ENCODE measurements at places on chromosomes 11 and 22.

DNA sequence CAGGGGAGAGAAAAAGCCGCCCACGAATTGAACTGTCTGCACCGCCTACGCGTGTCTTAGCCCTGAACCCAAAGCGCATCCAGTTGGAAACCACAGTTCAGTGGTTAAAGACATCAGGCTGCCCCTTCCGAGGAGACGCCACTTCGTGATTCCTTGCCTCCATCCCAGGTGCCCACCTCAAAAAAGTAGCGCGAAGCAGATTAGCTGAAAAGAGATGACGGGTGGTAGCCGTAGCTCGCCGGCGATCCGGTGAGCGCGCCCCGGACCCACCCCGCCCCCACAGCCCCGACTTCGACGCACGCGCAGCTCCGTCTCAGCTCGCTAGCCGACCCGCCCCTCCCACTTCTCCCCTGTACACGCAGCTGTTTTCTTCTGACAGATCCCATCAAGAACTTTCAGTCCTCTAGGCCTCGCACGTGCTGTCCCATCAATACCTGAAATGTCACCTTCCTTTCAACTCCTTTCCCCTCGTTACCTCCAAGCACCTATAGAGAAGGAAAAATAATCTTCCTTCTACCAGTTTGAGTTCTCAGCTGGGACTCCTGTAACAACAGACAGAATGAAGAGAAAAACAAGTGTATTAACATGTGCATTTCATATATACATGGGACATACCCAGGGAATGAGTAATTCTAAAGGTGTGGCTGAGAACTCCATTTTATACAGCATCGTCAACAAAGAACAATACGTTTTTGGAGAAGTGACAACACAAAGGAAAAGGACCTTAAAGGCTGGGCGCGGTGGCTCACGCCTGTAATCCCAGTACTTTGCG is 49.5 kb downstream of the OR4D9 start:
- no peak for DNase-seq

DNA sequence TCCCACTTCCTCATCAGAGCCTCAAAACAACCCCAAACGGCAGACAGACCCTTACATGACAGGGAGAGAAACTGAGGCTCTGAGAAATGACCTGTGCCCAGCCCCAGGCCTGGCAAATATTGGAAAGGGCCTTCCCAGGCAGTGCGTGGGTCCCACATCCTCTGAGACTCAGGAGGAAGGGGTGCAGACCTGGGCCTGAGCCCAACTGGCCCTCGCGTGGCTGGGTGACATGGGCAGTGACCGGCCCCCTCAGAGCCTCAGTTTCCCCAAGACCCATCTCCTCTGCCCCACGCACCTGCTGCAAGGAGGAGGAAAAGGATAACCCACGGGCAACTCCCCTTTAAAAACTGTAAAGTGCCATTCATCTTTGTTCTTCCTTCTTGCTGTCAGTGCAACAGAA is 35.6 kb downstream of the ELFN2 start:
- no peak for DNase-seq

GRCh38 chr11:104151404-104152204 is 12.3 kb downstream of the PDGFD start:
- no peak for DNase-seq

DNA sequence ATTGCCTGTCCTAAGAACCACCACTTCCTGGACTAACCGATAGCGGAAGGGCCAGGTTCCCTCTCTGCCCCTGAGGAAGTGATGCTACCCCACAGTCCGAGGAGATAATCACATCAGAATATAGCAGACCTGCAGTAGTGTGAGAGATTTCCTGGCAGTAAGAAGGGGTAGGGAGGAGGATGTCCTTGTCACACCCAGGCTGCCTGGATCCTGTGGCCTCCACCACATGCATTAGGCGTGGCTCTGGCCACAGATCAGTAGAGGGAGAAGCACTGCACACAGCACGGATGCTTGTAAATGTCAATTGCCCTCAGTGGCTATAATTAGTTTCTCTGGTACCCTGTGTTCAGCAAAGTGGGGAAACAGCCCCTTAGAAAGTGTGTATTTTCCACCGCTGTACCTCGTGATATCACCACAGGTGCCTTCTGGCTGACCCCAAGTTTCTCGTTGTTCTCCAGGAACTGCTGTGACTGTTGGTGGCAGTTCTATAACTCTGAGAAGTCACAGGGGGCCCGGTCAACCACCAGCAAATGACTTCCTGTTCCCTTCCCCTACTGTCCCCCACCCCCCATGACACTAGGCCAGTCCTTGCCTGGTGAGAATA is 61.8 kb downstream of the UBASH3B start:
- DNase-seq, result no peak

DNA sequence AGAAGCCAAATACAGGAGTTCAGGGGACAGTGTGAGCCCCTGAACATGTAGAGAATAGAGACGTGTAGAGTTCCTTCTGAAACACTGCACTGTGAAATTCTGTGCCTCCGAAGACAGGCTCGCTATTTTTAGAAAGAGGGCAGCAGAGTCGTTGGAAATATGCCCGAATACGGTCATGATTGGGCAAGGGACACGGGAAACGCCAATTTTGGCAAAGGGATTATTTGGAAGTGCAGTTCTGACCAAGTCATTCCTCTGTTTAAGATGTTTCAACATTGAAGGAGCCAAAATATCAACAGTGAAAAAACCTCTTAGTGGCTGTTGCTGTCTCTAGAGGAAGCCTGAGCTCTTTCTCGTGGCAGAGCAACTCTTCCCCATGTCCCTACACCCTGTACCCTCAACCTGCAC is 9.5 kb upstream of the CBX6 start:
- no peak for DNase-seq

- no peak for DNase-seq
Observed at GRCh38 chr11:127074151-127074761, 73.7 kb upstream of the KIRREL3 start.

- DNase-seq, result no peak
Observed at GRCh38 chr22:25219948-25220442, 556 bp downstream of the CRYBB2 start.

DNA sequence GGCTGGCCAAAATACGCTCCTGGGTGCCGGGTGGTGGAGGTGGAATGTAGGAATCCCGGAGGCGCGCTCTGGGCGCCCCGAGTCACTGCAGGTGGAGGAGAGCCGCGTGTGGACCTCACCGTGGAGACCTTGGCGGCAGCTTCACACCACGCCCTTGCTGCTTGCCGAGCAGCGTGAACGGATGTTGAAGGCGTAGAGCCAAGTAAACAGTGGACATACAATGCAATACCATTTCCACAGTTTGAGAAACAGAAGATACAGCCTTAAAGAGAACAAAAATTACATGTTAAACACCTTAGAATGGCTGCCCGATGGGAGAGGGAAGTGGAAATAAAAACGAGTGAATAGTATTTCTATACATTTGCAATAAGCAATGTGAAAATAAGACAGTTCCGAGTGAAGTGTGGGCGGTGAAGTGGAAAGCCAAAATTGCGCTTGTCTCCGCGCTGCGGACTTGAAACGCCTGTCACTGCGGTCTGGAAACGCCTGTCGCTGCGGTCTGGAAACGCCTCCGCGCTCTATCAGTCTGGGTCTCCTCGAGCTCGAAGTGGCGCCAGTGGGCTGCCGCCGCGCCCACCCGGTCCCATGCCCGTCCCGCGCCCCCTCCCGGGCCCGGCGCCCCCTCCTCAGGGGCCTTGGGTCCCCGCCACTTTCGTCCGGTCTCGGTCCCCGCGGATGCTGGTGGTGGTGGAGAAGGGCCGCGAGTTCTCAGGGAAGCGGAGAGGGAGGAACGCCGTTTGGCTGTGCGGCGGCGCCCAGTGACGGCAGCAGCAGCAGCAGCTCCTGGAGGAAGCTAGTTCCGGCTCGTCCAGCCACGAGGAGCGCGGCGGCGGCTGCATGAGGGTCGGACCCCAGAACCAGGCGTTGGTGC is 1.6 kb downstream of the NCR3LG1 start:
- peak; percentile 46 for DNase-seq

DNA sequence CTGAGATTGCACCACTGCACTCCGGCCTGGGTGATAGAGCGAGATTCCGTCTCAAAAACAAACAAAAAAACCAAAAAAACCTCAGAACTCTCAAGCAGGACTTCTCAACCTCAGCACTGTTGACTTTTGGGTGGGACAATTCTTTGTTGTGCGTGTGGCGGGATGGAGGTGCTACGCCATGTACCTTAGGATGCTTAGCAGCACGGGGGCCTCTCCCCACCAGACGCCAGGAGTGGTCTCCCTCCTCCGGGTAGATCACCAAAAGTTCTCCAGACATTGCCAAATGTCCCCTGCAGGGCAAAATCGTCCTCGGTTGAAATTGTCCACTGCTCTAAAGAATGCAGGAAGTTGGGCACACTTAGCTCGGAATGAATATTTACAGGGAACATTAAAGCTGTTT is 26.9 kb upstream of the ATXN10 start:
- no peak for DNase-seq

DNA sequence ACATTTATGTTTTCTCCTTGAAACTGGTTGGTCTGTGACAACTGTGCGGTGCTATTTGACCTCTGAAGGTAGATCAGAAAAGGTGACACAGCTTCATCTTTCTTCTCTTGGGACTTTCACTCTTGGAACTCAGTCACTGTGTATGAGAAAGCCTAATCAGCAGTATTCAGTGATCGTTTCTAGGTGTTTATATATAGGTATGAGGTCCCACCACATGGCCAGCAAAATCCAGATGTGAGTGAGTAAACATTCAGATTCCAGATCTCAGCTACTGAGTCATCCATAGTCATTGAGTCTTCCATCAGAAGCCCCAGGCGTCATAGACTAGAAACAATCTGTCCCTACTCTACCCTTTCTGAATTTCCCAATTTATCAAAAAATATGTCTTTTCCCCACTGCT is 117.3 kb upstream of the CTSC start:
- DNase-seq, result no peak

DNA sequence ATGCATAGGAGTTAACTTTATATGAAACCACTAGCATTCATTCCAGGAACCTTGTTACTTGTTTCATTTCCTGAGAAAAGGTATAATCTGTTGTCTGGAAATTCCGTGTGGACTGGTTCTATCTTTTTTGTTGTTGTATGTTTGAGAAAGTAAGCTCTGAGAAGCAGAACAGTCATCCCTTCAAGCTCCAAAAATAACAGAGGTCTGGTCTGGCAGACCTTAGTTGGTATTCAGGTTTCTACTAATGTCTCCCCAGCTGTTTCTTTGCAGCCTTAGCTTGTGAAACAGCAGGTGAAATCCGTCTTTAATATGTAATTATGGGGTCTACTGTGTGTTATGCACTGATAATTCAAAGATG is 2.4 kb downstream of the RNF121 start:
- DNase-seq, result no peak

- DNase-seq, result no peak
Observed at GRCh38 chr11:76139314-76139713, 67.0 kb downstream of the WNT11 start.

DNA sequence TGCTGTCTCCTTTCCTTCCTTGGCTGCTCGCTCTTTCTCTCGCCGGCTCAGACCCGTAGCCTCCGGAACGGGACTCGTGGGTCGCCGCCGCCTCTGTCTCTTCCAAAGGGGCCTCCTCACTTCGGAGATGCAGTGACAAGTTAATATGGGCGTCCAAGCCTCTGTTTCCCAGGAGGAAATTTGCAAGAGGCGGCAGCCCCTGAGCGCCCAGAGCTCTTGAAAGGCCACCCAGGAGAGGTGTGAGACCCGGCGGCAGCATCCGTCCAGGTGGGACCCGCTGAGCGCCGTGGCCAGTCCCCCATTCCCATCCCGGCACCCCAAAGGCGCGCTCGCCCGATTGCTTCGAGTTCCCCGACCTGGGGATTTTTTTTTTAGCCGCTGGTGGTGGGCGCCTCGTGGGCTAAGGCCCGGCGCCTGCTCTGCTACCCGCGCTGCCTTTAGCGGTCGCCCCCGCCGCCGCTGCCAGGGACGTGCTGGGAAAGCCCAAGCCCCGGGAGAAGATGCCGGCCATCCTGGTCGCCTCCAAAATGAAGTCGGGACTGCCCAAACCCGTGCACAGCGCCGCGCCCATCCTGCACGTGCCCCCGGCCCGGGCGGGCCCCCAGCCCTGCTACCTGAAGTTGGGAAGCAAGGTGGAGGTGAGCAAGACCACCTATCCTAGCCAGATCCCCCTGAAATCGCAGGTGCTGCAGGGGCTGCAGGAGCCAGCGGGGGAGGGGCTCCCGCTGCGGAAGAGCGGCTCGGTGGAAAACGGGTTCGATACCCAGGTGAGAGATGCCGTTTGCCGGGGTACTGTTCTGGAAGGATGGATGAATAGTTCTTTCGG is 772 bp downstream of the NAV2 start:
- no peak for DNase-seq

DNA sequence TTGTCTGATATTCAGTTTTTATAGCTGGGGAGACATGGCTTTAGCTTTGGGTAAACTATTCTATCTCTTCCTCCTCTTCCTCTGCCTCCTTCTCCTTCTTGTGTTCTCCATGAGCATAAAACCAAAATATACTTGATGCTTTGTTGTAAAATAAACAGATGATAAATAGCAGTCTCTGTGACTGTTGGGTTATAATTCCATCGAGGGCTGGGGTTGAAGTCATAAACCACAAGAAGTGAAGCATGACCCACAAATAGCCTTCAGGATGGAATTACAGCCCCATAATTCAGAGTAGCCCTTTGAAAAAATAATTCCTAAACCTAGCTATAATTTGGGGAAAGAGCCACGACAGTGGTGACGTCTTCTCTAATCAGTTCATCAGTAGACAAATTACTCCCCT is 177.7 kb downstream of the SNX19 start:
- DNase-seq, result no peak

DNA sequence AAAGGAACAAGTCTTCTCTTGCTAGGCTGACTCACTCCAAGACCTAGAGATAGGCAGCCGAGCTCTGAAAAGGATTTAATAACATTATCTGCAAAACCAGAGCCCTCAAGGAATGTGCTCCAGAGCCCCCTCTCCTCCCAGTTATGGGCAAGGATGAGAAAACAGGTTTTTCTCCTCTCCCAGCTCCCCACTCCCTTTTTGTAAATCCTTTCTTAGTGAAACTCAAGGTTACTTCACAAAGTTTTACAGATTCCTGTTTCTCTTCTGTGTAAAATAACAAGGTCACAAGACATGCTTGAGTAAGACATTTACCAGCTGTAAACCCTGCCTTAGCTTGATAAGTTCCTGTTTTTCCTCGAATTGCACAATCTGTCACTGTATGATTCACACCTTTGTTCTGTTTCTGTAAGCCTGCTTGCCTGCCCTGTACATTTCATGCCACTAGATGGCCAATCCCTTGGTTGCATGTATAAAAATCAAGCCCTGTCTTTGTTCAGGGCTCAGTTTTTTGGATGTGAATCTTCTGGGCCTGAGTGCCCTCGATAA is 489.4 kb downstream of the KCNA4 start:
- DNase-seq, result no peak
